ENCODE measurements at places on chromosomes 4 and X.

- DNase-seq, result no peak
These were observed 25.2 kb upstream of the SLC2A9 start for GRCh38 chr4:10046471-10046870.

- DNase-seq, result no peak
These were observed 132.3 kb downstream of the CBR4 start for GRCh38 chr4:168877511-168878491.

GRCh38 chr4:135050086-135050717, 848.6 kb upstream of the PABPC4L start:
- DNase-seq, result peak; percentile 8

DNA sequence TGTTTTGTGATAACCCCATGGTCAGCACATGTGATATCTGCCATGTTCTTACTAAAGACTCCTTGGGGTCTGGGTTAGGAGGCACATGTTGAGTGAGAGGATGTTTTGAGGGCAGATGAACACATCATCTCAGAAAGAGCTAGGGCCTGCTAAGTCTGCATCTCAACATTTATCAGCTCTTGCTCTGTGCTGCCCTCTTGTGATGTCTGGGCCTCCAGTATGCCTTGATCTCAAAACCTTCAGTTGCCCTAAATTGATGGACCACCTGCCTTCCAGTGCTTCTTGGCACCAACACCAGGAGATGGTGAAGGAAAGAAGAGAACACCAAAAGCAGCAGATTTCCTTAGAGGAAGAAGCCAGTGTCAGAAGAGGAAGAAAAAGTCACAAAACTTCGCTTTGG, 22.5 kb downstream of the MID1 start:
- DNase-seq, result no peak

- peak; percentile 2 for DNase-seq
These were observed 1013.0 kb downstream of the STIM2 start for GRCh38 chr4:27873596-27873995.

- DNase-seq, result peak; percentile 17
These were observed 47.9 kb upstream of the QRFPR start for GRCh38 chr4:121428721-121429120.

DNA sequence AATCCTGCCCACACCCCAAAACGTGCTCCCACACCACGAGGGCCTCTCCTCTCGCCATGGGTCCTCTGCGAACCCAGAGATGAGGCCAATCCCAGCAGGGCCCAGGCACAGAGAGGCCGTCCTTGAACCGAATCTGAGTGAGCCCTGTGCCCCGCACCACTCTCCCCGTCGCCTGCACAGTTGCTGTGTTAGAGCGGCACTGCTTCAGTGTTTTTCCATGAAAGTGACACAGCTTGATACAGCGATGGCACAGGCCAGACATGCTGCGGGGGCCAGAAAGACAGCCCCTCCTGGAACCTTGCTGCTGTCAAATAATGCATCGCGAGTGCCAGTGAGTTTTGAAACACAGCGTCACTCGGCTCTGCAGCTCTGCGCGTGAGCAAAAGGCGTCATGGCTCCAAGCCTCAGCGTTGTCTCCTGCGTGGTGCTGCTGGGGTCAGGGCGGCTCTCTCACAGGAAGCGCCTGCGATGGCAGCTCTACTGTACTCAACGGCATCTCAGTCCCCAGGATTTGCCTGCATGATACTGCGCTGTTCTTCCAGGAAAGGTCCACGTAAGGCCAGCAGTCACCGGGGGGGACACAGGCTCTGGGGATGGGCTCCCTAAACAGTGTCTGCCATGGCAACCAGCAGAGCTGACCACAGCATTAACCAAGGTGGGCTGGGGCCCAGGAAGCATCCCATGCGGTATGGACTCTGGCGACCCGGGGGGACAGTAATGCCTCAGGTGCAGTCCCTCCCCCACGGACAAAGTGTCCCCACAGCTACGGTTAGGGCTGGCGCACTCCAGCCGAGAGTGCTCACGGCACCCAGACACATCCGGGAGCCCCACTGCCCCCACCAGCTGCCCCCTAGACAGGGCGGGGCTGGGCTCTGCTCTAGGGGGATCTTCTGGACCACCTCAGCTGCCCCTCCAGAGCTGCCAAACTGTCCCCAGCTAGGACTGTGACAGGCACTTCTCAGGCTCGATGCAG, 63.1 kb downstream of the ACOX3 start:
- no peak for DNase-seq

GRCh38 chr4:3724319-3725231, 41.6 kb upstream of the ADRA2C start:
- no peak for DNase-seq

GRCh38 chrX:67734111-67734753, 190.4 kb downstream of the AR start:
- DNase-seq, result no peak

GRCh38 chrX:124127496-124127895, 166.0 kb downstream of the STAG2 start:
- no peak for DNase-seq

GRCh38 chr4:84499624-84499982, 511 bp upstream of the NKX6-1 start:
- DNase-seq, result no peak

DNA sequence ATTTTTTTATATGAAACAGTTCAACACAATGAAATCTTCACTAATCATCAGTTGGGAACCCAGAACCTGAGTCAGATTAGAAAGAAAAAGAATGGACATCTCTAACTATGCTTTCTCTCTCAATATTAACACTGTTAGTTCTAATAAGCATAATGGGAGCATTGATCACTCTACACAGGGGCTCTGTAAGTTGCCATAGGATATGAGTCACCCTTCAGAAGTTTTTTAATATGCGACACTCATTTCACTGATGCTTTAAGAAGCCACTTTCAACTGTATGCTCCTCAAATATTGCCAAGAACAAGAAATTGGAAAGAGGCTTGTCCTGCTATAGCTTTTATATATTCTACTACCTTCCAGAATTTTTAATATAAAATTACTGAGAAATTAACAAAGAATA, 187.0 kb downstream of the AASDH start:
- DNase-seq, result no peak

- DNase-seq, result no peak
These were observed 49.5 kb downstream of the AMMECR1 start for GRCh38 chrX:110268395-110268794.

- DNase-seq, result no peak
These were observed 326.1 kb upstream of the CLNK start for GRCh38 chr4:11010624-11011023.

- DNase-seq, result no peak
These were observed 71.8 kb upstream of the ALG13 start for GRCh38 chrX:111609206-111609605.

DNA sequence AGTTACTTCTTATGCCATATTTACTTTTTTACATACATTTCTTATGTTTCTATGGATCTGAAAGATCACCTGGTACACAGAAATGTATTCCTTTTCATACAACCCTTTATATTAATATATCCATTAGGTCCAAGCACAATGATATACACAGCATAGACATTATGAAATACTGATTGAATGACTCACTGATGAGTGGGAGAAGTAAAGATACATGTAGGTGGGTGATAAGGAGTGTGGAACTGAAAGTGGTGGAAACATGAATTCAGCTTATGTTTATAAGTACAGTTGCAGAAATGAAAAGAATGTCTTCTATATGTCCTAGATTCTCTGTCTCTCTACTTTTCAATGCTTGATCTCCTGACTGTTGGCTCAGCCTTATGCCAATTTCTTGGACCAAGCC, 87.9 kb downstream of the YIPF7 start:
- DNase-seq, result no peak

- no peak for DNase-seq
These were observed 60.7 kb downstream of the GAB1 start for GRCh38 chr4:143397335-143397734.

- no peak for DNase-seq
These were observed 55.9 kb downstream of the TRIM2 start for GRCh38 chr4:153260132-153260531.

DNA sequence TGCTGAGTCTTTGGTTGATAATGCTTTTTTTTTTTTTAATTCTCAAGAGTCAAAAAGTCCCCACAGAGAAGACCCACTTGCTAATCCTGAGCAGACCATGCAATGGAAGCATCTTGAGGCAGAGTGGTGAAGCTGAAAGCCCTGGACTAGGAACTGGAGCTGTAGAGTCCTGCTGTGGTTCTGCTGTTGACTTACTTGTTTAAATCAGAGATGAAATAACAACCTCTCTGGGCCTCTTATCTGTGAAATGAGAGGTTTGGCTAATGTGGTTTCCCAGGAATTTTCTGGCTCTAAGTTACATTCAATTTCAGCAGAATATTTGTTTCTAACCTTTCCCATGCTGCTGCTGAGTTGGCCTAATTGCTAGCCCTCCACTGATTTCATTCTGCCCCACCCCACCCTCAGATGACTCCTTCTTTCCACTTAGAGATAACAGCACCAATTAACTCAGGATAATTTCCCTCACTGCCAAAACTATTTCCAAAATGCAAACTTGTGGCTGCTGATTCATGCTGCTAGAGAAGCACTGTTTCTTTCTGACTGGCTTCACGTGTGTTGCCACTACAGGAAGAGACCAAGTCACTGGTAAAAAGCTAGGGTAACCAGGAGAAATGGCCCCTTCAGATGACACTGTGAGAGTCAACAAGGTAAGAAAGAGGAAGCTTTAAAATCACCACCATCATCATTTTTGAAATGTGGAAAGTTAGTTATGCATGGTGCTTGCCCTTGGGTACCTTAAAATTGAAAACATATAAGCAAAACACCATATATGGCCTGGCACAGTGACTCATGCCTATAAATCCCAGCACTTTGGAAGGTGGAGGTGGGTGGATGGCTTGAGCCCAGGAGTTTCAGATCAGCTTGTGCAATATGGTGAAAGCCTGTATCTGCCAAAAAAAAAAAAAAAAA, 326.4 kb downstream of the DCHS2 start:
- DNase-seq, result peak; percentile 89

- DNase-seq, result no peak
These were observed 29.8 kb downstream of the FGFR3 start for GRCh38 chr4:1822568-1823544.

DNA sequence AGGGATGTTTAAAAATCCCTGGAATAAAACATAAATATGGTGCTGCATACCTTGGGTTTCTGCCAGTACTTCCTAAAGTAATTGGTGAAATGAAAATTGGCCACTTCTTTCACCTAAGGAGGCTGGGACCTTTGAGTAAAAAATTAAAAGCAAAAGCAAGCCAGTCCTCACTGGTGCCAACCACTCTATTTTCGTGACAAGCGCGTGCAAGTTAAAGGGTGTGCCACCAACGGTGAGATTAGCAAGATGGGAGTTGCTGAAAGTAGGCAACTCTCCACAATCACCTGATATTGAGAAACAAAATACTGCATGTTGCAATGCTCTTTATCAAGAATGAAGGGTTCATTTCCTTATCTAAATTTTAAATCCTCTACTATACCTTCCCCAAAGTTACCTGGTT, 19.7 kb upstream of the RTL9 start:
- no peak for DNase-seq

DNA sequence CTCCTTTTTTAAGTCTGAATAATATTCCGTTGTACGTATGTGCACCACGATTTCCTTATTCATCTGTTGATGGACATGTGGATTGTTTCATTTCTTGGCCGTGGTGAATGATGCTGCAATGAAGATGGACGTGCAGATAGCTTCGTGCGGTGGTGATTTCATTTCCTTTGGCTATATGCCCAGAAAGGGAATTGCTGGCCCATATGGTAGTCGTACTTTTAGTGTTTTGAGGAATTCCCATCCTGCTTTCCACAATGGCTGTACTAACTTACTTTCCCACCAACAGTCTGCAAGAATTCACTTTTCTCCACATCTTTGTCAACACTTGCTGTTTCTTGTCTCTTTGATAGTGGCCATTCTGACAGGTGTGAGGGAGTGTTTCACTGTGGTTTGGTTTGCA, 12.8 kb downstream of the ZFP42 start:
- peak; percentile 31 for DNase-seq

GRCh38 chrX:12206413-12206812, 68.1 kb downstream of the FRMPD4 start:
- DNase-seq, result no peak

DNA sequence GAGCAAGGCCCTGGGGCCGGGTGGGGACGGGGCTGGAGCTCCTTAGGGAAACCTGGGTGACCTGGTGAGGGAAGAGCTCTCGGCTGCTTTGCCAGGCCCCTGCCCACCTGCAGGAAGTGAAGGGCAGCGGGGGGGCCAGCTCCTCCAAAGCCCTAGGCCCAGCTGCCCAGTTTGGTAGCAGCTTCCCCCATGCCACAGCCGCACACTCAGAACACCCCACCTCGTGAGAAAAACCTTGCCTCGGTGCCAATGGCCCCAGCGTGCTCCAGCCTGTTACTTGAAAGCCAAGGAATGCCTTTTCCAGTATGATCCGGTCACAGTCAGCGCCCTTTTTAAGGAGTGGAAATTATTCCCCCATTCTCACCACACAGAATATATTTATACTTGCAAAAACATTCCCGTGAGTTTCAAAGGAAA, 38.3 kb downstream of the ACOX3 start:
- DNase-seq, result no peak

DNA sequence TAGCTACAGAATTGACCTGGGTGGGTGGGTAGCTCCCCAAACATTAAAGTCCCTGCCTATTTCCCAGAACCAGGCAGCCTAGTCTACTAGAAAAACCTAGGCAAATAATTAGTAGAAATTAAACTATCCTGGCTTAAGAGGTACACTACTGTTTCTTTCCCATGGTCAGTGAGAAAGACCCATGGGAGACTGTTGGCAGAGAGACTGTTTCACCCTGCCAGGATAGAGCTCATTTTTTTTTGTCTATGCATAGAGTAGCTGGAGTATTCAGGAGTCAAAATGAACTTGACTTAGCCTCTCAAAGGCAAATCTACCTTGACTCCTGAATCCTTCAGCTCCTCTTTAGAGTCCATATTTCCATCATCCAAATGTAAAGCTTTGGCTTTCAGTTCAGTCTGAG, 107.0 kb upstream of the AR start:
- no peak for DNase-seq

DNA sequence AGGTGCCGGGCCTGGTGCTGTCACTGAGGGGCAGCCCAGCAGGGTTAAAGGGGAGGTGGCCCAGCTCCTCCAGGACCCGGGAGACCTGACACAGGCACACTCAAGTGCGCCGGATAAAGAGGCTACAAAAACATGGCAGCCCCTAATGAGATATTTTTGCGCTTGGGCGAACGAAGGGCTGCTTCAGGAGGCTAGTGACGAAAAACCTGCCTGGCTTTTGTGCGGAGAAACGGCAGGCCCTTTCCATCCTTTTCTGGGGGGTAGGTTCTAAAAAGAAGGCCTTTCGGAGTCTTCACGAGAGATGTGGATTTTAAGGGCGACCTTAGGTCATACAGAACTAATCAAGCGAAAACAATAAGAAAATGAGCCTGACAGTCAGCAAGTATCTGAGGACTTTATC, 35.5 kb downstream of the HELT start:
- DNase-seq, result no peak

DNA sequence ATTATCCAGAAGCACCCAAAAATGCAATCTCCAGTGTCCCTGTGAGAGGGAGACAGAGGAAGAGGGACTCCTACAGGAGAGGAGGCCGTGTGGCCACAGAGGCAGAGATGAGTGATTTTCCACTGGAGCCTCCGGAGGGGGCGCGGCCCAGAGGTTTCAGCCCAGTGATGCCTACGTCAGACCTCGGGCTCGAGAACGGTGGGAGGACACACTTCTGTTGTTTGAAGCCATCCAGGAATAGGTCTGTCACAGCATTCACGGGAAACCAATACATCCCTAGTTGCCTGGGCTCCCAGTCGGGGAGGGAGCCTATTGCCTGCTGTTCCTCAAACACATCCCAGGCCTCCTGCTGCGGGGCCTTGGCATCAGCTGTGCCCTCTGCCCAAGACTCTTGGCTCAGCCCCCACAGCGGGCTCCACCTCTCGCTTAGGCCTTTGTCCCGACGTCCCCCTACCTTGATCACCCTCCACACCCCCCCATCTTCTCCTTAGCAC, 39.2 kb upstream of the HMX1 start:
- DNase-seq, result no peak

All from stromal cell of bone marrow (primary cell).